NCI-H2107 (cell line): ENCODE measurements at places on chromosomes 11 and 22.

- DNase-seq, result no peak
Observed at GRCh38 chr11:126140201-126140925, 71.1 kb downstream of the RPUSD4 start.

GRCh38 chr22:29351042-29351441 lies 35.5 kb upstream of the RASL10A start:
- no peak for DNase-seq

- DNase-seq, result no peak
Observed at GRCh38 chr11:42329929-42330565, 870.6 kb upstream of the LRRC4C start.

GRCh38 chr22:44828193-44828592 lies 75.8 kb downstream of the ARHGAP8 start:
- DNase-seq, result no peak

- DNase-seq, result no peak
Observed at GRCh38 chr11:122271137-122271536, 155.1 kb upstream of the BLID start.

DNA sequence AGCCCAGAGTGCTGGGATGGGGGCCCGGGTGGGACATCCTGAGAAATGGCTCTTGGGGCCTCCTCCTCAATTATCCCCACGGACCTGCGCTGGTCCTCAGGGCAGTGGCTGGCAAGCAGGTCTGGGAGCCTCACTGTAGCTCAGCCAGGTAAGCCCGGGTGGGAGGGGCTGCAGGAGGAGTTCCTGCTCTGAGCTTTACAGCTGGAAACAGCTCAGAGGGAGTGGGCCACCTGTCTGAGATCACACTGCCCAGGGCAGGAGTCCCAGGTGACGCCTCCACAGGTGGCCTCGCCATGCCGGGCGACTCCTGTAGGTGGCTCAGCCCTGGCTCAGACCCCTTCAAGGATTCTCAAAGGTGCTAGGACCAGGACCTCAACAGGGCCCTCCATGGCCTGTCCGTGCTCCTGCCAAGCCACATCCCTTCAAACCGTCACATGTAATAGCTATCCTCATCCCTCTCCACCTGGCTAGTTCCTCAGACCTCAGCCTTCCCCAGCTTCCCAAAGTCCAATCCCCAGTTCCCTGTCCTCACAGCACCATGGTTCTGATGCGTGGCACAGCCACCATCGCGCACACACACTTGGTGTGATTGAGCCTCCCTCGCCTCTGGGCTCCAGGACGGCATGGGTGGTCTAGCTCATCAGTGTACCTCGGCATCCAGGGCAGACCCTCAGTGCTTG lies 3.6 kb upstream of the TSSK2 start:
- no peak for DNase-seq

DNA sequence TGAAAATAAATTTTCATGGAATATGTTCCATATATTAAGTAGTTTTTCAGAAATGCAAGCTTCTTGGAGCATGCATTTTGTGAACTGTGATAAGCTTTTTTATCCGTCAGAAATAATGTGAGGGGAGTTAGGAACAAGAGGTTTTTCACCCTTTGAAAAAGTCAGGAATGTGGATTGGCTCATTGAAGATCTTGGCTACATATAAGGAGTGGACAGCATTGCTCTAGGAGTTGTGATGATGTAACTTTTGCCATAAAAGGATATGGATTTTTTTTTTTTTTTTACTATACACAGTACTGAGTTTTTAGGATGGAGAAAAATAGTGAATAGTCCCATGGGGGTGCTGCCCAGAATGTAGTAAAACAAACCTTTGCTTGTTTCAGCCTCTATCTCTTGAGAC lies 180.2 kb downstream of the NAV2 start:
- DNase-seq, result no peak

- peak; percentile 64 for DNase-seq
Observed at GRCh38 chr11:69670158-69670845, 4.9 kb downstream of the LTO1 start.

DNA sequence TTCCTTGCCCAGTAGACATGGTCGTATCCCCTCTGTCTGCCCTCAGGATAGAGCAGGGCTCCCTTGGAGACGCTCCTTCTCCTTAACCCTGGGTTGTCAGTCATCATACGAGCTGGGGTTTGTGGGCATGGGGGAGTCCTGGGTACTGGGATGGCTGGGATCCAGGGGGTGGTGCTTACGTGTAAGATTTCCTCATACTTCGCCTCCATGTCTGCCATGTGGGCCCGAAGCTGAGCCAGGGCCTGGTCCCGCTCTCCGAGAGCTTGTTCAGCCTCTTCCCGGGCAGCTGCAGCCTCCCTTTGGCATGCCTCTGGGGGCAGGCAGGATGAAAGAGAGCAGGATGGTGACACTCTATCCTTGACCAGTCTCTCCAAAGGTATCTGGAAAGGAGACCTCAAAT lies 5.3 kb downstream of the NHERF4 start:
- DNase-seq, result no peak

GRCh38 chr11:91199866-91200265 lies 977.0 kb upstream of the CHORDC1 start:
- DNase-seq, result no peak

GRCh38 chr11:64445651-64446050 lies 86.7 kb downstream of the RPS6KA4 start:
- DNase-seq, result no peak

DNA sequence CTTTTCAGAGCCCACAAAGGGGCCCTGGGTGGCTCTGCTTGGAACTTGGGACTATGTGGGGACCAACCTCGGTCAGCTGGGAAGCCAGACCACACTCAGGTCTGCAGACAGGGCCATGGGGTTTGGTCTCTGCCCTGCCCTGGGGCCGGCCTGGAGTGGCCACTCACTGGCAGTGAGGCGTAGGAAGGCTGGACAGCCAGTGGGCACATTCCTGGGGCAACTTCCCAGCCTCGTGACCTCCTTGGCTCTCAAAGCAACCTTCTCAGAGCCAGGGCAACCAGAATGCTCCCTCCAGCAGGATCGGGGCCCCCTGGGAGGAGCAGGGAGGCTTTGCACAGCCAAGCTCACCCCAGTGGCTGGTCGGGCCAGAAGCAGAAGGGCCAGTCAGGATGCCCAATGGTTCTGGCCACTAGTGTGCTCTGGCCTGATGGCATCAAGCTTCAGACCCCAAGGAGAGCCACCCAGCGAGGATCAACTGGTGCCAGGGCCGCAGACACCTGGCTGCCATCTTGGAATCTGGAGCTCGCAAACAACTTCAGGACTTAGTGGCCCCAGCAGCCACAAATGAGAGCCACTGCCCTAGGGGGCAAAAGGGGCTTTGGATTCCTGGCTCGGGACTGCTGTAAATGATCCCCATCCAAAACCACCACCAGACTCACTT lies 87.1 kb downstream of the MYEOV start:
- DNase-seq, result no peak

DNA sequence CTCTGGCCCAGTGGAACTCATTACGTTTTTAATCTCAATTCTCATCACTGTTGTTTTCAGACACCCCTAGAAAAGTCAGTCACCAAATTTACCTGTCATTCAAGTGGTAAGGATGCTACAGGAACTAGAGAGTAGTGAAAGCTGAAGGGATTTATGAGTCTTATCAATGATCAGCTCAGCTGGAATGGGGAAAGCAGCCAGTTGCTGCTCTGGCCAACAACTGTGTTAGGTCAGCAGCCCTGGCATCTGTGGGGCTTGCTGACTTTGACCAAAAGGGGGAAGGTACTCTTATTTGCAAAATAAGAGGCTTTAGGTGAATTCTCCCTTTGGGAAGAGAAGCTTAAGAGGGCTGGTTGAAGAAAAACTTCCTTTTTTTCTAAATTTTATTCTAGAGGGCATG lies 76.2 kb upstream of the HORMAD2 start:
- DNase-seq, result no peak

DNA sequence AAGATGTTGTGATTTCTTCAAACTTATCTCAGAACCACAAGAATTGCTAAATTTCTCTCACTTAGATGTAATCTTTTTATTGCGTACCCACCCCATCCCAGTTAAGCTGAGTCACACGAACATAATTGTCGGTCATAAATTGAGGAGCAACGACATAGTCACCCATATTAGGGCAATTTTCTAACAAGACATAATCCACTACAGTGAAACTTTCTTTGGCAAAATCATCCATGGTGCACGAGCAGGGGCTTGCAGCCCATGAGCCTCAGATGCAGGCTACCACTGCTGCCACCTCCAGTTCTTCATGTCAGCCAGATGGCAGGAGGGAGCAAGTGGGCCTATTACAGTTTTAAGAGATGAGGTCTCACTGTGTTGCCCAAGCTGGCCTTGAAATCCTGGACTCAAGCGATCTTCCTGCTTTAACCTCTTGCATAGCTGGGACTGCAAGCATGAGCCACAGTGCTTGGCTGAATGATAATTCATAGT lies 70.3 kb upstream of the GRK2 start:
- no peak for DNase-seq

DNA sequence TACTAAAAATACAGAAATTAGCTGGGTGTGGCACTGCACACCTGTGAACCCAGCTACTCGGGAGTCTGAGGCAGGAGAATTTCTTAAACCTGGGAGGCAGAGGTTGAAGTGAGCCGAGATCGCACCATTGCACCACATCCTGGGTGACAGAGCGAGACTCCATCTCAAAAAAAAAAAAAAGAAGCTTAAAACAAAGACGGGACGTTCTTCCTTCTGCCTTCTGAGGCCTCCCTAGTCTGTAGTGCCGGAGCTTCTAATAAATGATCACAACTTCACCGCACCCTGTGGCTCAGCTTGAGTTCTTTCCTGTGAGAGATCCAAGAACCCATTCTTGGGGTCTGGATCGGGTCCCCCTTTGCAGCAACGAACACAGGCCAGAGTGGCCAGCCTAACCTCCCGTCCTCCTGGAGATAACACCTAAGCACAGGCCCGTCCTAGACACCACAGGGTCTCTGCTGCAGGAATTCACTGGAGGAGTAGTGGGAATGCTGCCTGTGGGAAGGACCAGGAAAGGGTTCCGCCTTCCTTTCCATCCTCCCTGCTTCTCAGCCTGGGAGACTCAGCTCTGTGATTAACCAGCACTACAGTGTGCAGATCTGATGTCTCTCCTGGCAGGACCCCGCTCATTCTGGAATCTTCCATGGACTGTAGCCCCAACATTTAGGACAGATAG lies 2.2 kb upstream of the APOBEC3H start:
- no peak for DNase-seq

- DNase-seq, result no peak
Observed at GRCh38 chr22:38843201-38843656, 599 bp downstream of the NPTXR start.

DNA sequence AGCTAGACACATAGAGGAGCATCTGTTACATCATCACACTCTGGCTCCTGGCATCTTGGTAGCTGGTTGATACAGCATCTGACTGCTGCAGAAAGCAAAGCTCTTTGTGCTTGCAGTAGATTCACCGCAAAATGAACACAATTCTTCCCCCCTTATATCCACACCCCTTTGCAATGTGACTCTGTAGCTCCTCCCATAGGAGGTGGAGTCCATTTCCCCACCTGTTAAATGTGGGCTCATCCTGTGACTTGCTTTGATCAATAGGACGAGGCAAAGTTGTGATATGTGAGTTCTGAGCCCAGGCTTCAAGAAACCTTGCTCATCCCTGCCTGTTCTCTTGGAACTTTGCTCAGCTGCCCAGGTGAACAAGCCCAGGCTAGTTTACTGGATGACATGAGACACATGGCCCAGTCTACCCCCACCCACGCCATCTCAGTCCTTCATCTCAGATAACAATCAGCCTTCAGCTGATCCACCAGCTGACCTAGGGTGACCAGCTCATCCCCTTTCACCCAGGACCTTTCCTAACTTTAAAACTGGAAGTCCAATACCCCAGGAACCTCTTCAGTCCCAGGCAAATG lies 272.2 kb downstream of the TENM4 start:
- no peak for DNase-seq

- no peak for DNase-seq
Observed at GRCh38 chr22:39132281-39132680, 20.2 kb downstream of the CBX7 start.

GRCh38 chr11:1059759-1060158 lies 14.9 kb upstream of the MUC2 start:
- no peak for DNase-seq

GRCh38 chr22:29346659-29347058 lies 31.2 kb upstream of the RASL10A start:
- DNase-seq, result no peak

DNA sequence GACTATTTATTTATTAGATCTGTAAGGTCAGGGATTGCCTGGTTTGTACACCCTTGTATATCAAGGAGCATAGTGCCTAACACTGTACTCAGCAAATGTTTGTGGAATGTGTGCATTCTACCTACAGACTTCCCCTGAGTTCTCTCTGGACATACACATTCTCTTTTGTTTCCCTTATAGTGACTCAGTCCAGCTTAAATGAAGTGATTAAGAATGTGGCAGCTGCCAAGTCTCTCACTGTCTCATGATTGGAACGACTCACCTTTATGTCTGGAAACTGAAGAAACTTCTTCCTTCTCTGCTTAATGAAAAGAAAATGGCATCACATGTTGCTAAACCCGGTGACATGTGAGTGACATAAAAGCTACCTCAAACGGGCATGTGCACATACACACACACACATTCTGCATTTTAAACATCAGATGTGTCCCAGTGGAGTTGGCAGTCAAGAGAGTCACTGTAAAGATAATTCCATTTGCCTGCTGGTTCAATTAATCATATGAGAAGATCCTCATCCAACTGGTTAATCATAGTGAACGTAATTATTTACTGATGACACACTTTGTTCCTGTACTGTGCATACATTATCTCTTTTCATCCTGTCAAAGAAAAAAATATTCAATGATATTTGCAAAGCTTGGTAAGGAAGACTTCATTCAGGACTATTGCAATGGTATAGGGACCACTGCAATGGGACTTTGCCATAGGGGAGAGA lies 42.8 kb downstream of the GLYAT start:
- no peak for DNase-seq

GRCh38 chr11:124039557-124039956 lies 1.6 kb downstream of the OR10G7 start:
- no peak for DNase-seq

- DNase-seq, result no peak
Observed at GRCh38 chr11:124612045-124612444, 817 bp downstream of the PANX3 start.

- no peak for DNase-seq
Observed at GRCh38 chr11:78380615-78381051, 37.0 kb downstream of the GAB2 start.

- no peak for DNase-seq
Observed at GRCh38 chr11:82267186-82267585, 466.5 kb downstream of the FAM181B start.
